CD4-positive, alpha-beta T cell treated with Interleukin-6 at 100 ng/mL for 8 hours (primary cell): ENCODE measurements at places on chromosomes 11 and 22.

- no peak for DNase-seq
Observed at GRCh38 chr11:73116636-73117035, 25.5 kb downstream of the FCHSD2 start.

DNA sequence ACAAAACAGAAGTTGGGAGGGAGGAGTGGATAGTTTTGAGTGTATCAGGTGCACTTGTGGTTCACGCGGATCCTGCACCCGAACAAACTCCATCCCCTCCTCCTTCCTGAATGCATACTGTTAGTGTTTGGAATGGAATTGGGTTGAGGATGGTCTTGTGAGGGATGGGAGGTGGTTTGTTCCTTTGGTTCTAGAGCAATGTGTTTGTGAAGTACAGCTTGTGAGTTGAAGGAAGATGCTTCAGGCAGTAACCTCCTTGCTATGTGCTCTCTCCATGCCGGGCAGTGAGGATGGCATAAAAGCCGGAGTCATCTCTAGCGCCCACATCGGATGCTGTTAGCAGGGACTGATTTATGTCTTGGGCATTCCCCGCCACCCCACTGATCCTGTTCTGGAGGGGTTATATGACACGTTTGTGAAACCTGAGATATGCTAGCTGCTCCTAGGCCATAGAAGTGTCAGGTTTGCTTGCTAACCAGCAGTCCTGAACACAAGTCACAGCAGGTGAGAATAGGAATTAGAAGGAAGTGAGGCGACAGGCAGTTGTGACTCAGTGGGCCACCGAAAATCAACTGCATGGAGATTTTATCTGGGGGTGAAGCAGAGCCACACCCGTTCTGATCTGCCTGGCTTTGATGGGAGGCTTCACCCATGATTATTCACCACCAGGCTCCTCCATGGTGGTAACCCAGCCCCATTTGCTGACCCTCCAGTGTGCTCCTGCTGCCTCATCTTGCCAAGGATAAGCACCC is 2.2 kb downstream of the BCR start:
- DNase-seq: peak; percentile 42

DNA sequence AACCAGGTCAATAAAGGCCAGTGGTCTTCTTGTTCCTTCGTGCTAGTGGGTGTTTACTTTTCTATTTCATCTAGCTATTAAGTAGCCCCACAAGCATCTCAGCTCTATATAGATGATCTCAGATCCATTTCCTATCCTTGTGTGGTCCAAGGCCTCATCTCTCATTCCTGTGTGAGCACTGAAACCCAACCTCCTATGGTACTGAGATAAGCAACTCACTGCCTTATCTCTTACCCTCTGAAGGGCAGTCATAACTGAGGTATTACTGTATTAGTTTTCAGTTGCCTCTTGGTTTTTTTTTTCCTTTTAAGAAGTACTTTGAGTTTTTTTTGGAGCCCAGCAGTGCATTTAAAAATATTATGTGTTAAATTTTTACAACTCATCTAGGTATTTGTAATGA is 28.3 kb downstream of the ACER3 start:
- no peak for DNase-seq

DNA sequence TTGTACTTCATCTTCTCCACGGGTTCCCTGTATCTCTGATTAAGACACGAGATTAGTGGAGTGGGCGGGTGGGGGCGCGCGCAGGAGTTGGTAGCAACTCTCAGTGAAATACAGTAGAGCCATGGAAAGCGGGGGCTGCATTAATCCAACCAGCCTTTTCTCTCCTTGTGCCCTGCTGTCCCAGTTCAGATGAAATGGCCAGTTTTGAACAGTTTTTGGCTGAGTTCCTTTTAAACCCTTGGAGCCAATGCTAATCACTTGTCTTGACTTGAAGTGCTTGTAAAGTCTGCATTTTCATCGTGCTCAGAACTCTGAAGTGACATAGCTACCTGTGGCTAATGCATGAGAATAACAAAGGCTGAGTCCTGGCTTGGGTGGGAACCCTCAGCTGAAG is 734 bp upstream of the TMEM123 start:
- DNase-seq: peak; percentile 16

GRCh38 chr11:6568191-6568918 is 35.1 kb downstream of the RRP8 start:
- DNase-seq: no peak

DNA sequence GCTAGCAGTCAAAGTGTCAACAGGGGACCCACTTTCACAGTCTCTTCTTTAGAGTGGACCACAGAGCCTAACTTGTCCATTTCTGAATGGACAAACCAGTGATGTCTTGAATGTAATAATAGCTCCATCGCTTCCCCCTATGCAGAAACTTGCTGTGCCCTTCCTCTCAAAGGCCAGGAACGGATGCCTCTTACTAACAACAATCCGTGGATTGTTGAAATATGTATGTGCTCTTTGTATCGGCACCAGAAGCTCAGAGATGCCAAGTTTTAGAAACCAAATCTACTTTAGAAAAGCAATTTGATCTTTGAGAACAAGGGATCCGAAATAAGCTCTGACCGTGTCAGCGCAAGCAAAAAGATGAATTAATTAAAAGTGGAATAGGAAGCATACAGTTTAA is 259.5 kb upstream of the POU2AF2 start:
- DNase-seq: no peak

DNA sequence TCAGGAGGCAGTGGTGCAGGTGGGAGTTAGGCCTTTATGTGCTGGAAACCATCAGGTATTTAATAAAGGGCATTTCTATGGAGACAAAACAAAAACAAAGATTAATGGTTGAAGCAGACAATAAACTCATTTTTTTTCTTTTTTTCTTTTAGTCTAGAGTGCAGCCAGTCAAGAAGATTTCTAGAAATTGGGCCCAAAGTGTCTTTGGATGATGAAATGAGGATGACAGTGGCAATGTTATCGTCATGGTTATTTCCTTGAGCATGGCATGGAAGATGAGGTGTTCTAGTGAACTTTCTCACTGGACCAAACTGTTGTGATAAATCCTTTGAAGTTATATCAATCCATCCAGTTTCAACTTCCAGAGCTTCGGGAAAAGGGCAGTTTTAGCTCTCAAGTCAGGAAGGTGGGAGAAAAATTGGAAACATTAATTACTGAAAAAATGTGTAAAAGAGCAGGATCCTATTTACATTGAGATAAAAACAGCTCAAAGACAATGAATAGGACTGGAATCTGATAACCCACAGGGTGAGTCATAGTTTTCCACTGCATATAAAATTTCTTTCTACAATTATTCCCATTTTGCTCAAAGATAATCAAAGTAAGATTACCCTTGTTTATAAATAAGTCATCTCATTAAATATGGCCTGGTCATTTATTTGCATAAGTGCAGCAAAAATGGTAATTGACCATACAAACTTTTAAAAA is 33.0 kb downstream of the PRR5L start:
- no peak for DNase-seq

- DNase-seq: no peak
Observed at GRCh38 chr11:71222318-71223080, 29.9 kb downstream of the SHANK2 start.

- DNase-seq: no peak
Observed at GRCh38 chr22:41289671-41290070, 3.7 kb upstream of the RANGAP1 start.
